Umbilical cord (tissue), 2 donors: ENCODE measurements at places on chromosomes 16 and 17. TPM values are rescaled to one million over a fixed set of nuclear protein-coding genes. Genes with fewer than 3 reads are reported as not detected.

- DNase-seq: no peak
Observed at GRCh38 chr17:33667052-33667509, 374.0 kb upstream of the ASIC2 start.

GRCh38 chr17:2610195-2611175 is 17.0 kb downstream of the PAFAH1B1 start:
- no peak for DNase-seq

DNA sequence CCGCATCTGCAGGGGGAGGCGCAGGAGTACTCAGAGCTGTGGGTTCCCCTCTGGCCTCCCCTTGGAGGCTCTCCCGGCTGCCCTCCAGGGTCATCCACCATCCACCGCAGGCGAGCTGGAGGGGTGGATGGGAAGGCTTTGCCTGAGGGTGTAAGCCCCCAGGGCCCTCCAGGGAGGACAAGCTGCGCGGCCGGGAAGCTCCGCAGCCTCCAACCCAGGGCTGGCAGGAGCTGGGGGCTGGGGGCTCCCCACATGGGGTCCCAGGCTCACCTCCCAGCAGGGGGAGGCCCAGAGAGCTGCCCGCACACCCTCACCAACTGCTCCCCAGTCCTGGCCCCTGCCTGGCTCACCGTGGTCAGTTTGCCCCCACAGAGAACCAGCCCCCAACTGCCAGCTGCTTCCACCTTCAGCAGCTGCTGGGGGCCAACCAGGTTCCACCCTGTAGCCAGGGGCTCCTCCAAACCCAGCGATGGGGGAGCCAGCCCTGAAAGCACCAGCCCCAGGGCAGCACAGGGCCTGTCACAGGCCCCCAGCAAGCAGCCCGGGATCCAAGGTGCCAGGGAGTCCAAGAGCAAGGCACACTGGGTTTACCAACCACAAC is 19.8 kb upstream of the CHMP6 start:
- DNase-seq: no peak

DNA sequence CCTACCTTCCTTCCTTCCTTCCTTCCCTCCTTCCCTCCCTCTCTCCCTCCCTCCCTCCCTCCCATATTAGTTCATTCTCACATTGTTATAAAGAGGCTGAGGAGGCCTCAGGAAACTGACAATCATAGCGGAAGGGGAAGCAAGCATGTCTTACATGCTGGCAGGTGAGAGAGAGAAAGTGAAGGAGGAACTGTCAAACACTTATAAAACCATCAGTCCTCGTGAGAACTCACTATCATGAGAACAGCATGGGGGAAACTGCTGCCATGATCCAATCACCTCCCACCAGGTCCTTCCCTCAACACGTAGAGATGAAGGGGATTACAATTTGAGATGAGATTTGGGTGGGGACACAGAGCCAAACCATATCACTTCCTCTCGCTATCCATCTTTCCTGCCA is 281.6 kb upstream of the FOXF1 start:
- no peak for DNase-seq

DNA sequence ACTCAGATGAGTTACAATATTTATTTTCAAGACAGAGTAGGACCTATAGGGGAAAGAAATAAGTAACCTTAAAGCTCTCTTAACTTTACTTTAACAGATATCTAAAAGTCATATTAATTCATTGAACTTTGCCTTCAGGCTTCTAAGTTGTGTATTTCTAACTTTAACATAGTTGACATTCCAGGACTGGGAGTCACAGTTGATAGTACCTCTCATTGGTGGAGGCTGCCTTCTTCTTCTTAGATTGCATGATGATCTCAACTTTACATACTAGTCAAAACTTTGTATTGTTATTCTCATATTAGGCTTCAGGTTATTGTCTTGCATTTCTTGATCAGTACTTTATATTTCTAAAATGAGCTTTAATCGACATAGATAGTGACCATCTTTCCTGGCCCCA is 350.1 kb upstream of the KIF2B start:
- DNase-seq: peak; percentile 13

DNA sequence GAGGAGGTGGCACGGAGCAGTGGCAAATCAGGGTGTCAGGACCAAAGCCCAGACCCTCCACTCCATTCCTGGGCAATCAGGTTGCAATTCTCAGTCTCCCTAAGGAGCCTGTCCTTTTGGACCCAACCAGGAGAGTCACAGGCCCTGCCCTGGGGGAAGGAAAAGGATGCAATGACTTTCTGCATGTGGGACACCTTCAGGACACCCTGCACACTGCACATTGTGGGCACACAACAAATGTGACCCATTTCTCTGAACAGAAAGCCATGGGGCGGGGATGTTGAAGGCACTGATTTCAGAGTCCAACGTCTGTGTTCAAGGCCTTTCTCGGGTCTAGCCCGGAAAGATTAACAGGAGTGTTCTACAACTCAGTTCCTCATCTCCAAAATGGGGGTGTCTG is 286.2 kb upstream of the FOXF1 start:
- no peak for DNase-seq

- DNase-seq: no peak
Observed at GRCh38 chr17:48543854-48544348, 1.0 kb downstream of the HOXB2 start.

GRCh38 chr17:82152556-82153294 is 54.7 kb upstream of the FASN start:
- peak; percentile 12 for DNase-seq

GRCh38 chr16:66898933-66899309 is 18.6 kb downstream of the PDP2 start:
- DNase-seq: no peak

- DNase-seq: no peak
Observed at GRCh38 chr17:31493656-31494155, 102.2 kb downstream of the RAB11FIP4 start.

GRCh38 chr16:87414251-87414680 is 22.1 kb downstream of the MAP1LC3B start:
- DNase-seq: no peak

DNA sequence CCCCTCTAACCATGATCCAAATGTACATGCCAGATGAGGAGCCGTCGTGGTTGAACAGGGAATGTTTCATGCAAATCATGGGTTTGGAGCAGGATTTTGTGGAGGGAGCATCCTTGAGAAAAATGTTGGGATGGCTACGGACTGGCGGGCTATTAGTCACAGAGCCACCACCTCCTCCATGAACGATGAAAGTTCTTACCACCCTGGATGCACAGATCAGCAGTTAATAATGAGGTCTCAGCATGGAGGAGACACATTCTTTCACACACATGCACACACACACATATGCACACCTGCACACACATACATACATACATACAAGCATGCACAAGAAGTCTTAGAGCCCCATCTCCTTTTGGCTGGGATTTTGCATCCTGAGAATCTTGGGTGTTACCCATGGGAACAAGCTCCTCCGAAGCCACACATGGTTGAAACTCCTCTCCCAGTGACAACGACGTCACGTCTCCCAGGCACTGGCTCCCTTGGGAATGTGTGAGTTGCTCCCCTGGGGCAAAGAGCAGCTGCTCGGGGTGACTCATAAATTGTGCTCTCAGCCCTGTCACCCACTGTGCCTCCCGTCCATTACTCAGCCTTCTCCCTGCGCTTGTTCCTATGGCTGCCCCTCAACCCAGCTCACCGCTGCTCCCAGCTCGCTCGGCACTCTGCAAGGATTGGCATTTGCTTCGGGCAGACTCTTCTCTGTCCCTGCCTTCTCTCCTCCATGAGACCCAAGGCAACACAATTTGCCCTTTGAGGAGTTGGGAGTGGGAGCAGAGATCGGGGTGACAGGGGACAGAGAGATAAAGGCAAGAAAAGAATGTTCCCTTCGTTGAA is 344.6 kb downstream of the SOX9 start:
- peak; percentile 34 for DNase-seq

GRCh38 chr16:83940630-83941378 is 12.2 kb upstream of the OSGIN1 start:
- DNase-seq: no peak

- peak; percentile 91 for DNase-seq
Observed at GRCh38 chr17:43661699-43662412, at the start of gene MEOX1. MEOX1 (minus strand) TSS chr17:43661922; CDS start chr17:43661534, 388 bp downstream.

- no peak for DNase-seq
Observed at GRCh38 chr16:21226749-21227148, 6.8 kb upstream of the ANKS4B start.

DNA sequence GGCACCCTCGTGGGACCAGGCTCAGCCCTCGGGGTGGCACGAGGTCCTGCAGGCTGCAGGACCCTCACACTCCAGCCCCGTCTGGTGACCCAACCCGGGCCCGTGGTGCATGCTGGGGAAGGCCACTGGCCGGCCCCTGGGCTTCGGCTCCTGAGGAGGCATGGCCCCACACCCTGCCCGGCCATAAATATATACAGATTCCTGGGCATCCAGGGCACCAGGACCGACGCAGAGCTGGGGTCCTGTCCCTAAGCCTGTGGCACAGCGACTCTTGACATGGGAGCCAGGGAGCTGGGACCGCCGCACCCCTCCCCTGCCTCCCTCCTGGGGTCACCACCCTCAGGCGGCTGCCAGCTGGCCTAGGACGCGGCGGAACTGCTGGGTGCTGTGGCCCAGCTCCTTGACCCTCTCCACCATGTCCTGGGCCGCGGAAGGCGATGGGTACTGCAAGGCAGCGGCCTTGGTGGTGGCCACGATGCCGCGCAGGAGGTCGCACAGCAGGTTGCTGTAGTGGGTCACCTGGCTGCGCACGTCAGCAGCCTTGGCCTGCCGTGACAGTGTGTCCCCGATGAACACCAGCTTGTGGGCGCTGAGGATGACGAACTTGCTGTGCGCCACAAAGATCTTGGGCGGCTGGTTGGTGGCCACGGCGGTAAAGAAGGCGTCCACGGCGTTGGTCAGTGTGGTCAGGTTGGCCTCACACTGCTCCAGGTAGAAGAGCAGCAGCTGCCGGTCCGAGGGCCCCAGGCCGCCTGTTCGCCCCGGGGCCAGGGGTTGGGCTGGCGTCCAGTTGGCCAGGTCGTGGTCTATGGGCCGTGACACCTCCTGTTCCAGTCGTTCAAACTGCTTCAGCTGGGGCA is 10.6 kb downstream of the CTRB1 start:
- no peak for DNase-seq

DNA sequence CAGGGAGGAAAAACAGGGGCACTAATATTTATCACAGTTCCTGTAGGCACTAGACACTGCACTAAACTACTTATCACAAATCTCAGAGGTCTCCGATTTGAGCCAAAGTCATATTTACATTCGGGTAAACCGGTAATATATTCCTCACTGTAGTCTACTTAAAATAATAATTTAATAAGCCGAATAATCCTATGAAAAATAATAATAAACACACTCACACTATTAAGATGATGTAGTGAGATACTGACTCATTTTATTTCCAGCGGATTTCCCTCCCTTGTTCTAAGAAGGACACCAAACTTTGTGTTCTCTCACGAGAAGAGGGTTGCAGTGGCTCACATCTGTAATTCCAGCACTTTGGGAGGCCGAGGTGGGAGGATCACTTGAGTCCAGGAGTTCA is 36.6 kb upstream of the TNRC6A start:
- DNase-seq: no peak

GRCh38 chr16:86823888-86824671 is 245.7 kb downstream of the FOXL1 start:
- no peak for DNase-seq

- no peak for DNase-seq
Observed at GRCh38 chr16:85860413-85861094, 38.4 kb upstream of the IRF8 start.

DNA sequence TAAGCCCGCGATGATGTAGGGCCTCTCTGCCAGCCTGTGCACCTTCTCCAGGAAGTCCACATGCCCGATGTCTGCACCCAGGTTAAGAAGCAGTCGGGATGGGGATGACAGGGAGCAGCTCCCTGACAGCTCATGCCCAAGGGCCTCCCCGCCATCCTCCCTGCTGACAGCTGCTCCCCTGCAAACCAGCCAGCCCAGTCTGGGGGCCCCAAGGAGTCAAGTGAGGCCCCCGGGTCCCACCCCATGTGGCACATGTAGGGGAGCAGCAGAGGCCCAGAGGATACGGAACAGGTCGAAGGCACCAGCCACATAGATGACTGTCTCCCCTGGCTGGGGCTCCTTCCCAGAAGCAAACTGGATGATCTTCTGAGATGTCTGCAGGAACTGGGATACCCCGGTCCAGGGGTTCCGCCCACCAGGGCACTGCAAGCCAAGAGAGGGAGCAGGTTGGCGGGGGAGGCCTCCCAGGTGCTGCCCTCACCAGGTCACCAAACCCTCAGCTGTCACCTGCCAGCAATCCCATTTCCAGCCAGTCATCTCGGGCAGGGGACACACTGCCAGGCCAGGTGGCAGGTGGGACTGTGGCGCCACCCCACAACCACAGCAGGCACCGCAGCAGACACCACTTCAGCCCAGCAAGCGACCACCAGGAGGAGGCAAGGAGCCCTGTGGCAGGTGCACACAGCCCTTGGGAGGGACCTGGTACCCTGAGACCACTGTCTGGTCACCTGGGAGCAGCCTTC is 4.6 kb downstream of the PCYT2 start:
- DNase-seq: no peak

- DNase-seq: peak; percentile 58
Observed at GRCh38 chr16:3458278-3458851, 14.9 kb downstream of the NAA60 start.

DNA sequence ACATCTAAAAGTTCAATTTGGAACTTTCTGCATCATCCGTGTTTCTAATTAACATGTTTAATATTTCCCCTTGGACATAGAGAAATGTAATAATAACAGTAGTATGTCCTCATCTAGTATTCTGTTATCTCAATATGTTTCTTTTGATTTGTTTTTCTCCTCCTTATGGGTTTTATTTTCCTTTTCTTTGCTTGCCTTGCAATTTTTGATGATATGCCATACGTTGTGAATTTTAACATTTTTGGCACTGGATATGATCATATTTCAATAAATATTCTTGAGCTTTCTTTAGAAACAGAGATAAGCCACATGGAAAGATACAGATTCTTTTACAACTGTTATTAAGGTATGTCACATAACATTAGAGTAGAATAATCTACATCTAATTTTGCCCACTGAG is 1316.2 kb downstream of the CDH8 start:
- no peak for DNase-seq

DNA sequence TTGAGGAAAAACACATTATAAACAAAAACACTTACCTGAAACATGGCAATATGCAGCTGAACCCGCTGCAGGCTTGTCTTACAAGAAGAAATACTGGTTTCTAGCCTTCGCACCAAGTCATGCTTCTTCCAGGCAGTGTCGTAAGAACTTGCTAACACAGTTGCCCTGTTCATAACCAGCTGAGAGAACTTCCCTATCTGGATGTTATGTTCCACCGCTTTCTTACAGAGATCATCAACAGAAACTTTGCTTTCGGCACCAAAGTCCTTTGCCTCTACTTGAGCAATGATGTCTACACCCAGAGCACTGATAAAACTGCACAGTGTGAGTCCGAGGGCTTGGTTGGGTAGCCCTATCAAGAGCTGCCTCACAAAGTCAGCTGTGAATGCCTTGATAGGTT is 27.9 kb upstream of the ARL6IP1 start:
- DNase-seq: no peak

UNC13D gene
- 8.9 TPM for total RNA-seq

CCL14 gene
- total RNA-seq: 4.1 TPM

PFN1 gene
- total RNA-seq: 339 TPM

ADAD2 gene
- not detected for total RNA-seq

CD300LB gene
- total RNA-seq: 0.24 TPM

SLC35G6 gene
- 0.24 TPM for total RNA-seq

MYCBPAP gene
- total RNA-seq: not detected

TUFM gene
- 37.3 TPM for total RNA-seq

DNASE1L2 gene
- not detected for total RNA-seq

SLC5A11 gene
- not detected for total RNA-seq

NCBP3 gene
- total RNA-seq: 20.7 TPM

SLC16A13 gene
- total RNA-seq: not detected

EPN3 gene
- total RNA-seq: 1.2 TPM

KLHL10 gene
- total RNA-seq: 1.7 TPM

TM4SF5 gene
- total RNA-seq: not detected

OR1A1 gene
- 5.5 TPM for total RNA-seq

USH1G gene
- total RNA-seq: 2.9 TPM
